ENCODE measurements at places on chromosomes 12 and 14.

DNA sequence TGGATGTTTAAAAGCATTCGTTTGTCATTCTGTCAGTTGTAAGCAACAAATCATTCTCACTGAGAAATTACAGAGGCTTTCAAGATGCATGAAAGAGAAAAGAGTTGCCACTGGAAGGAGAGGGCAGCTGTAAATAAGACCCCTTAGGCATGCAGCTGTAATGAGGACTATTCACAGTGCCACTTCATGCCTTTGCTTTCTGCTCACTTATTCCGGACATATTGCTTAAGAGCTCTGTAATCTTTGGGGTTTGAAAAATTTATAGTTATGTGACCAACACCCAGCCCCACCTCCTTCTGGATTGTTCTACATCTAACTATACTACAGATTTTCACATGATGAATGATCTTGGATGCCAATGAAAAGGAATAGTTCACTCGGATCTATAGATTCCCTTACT, 194.8 kb upstream of the DCN start:
- DNase-seq: no peak

- no peak for DNase-seq
These were observed 17.1 kb downstream of the TRMT5 start for GRCh38 chr14:60963761-60964160.

DNA sequence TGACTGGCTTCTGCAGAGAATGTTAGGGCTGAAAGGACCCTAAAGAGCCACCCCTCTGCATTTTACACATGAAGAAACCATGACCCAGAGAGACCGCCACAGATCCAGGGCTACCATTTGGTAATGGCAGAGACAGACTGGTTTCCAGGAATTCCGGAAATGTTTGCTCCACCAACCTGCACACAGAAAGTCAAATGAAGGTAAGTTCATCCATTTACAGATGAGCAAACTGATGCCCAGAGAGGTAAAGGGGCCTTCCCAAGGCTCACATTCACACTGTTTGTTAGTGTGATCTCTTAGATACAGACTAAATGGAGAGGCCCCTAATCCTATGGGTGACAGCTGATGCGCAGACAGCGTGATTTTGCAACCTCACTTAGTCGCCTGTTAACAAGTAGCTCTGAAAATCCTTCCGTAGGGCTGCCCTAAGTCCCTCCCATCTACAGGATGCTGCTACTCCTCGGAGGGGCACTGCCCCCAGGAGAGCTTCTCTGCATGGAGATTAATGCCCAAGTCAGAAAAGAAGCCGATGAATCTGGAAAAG, 33.8 kb downstream of the ZFP36L1 start:
- no peak for DNase-seq

DNA sequence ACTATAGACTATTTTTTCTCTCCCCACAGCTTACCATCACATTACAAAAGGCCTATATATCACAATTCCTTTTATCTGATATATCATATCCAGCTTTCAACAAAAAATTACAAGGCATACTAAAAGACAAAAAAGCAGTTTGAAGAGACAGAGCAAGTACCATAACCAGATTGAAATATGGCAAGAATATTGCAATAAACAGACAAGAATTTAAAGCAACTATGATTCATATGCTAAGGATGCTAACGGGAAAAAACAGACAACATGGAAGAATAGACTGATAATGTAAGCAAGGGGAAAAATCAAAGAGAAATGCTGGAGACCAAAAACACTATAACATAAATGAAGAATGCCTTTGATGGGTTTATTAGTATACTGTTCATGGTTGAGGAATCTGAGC, 40.7 kb downstream of the LRP6 start:
- no peak for DNase-seq

- no peak for DNase-seq
These were observed 44.8 kb downstream of the RHOJ start for GRCh38 chr14:63249092-63249491.
